ENCODE measurements at places on chromosomes 7 and 10.

GRCh38 chr7:142671506-142671905 is 77.8 kb upstream of the PRSS1 start:
- no peak for DNase-seq

DNA sequence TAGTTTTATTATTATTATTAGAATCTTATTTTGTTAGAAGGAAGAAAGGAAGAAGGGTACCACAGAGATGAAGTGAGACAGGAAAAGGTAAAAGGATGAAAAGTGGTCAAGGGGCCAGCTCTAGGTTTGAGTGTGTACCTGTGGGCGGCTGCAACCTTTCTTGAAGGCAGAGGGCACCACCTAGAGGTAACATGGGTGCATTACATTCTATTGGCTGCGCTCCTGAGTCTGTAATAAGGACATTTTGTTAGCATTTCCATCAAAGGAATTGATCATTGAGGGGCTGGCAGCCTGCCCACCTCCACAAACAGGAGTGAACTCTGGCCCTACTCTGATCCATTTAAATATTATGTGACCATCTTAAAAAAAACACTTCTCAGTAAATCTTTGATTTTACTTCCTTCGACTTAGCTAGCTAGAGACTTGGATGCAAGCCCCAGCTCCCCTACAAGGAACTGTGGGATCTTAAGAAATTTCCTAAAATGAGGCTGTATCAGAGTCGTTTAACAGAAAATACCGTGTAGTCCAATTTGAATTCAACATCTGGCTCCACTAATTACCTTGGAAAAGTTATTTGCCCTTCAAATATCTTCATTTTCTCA is 610.4 kb downstream of the IPMK start:
- DNase-seq, result peak; percentile 54

GRCh38 chr10:27448921-27449320 is 55.2 kb upstream of the RAB18 start:
- DNase-seq, result no peak

DNA sequence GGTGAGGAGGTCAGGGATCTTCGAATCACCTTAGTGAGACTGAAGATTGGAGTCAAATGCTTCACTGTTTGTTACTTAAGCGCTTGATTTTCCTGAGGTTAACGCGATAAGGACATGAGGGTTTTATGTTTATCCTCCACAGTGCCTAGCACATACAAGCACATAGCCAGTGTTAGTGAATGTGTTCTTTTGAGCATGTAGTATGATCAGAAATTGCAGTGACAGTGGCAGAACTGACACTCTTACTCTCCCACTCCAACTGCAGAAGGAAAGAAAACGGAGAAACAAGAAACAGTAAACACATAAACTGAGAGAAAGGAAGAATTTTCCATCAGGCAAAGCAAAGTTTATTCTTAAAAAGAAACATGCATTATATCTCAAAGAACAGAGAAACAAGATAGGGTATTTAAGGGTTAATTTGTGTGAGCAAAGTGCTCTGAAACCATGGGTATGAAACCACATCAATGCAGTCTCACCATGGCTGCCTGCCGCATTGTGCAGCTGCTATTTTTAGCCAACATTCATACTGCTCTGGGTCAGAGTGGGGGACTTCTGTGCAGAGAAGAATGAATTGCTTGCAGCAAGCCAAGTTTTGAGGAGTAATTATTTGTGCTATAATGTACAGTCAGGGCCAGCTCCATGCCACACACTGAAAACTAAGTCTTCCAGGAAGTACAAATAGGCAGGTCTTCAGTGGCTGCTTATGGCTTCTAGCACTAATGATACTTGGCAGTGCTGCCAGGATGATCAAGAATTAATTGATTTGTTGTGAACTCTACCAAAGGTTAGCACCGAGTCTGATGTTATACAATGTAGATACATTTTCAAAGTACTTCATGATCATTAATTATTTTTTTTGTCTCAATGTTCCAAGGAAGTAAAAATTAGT is 152.0 kb downstream of the MACC1 start:
- no peak for DNase-seq

DNA sequence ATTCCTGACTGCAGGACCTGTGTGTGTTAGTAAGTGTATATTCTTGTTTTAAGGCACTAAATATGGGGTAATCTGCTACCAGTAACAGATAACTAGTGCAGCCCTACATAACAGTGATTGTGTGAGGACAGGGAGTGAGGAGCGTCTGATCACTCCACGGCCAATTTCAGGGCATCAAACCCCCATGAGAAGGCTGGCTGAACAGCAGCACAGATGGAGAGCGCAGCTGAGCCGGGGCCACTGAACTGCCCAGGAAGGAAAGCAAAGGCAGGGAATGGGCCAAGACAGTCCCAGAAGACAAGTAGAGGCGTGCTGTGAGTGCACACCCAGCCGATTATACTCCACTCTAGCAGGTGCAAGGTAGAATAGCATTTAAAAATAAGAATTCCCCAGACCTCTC is 157.1 kb upstream of the CHST15 start:
- peak; percentile 42 for DNase-seq

DNA sequence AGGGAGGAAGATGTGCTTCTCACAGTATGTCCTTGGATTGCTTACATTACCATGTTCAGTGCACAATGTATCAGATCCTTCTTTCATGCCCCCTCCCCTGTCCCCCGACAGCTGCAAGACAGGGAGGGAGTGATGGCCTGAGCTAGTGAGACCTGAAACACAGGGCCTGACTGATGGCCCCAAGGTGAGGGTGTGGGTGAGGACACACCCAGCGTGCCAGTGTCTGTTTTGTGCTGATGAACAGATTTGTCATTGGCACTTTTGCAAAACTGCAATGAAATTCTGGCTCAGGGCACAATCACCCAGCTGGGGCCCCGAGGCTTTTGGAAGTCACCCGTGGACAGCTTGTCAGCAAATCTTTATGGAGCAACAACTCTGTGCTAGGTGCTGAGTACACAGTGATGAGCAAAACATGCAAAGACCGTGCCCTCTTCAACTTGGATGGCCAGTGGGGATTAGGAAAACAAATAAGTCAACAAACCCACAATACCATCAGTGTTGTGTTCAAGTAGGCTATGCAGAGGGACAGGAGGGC is 59.4 kb upstream of the EMX2 start:
- DNase-seq, result no peak

- no peak for DNase-seq
Measured at GRCh38 chr7:7577888-7578287, 11.2 kb downstream of the MIOS start.

DNA sequence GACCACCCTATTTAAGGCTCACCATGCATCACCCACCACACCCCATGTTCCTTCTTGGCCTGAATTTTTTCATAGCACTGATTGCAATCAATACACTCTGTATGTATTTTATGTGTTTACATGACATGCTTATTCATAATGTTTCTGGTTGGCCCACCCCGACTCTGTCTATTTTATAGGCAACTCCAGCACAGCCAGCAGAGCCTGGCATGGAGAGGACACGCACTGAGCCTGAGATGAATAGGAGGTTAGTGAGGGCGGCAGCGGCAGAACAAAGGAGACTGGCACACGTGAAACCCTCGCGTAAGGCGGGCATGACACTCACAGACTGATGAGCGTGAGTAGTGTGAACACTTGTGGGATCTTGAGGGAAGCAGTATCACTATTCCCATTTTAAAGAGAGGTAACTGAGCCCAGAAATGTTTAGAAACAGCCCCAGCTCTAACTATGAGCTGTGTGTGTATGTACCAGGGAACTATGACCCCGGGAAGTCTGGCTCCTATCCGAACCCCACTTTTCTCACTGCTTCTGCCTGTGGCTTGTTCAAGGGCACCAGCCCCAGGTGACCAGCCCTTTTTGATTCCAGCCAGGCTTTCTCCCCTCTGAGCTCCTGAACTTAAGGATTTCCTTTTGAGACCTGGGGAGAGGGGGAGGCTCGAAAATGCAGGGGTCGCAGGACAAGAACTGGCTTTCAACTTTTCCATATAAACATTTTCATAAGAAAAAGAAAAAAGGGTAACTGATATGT is 113.3 kb downstream of the ARHGAP22 start:
- no peak for DNase-seq

DNA sequence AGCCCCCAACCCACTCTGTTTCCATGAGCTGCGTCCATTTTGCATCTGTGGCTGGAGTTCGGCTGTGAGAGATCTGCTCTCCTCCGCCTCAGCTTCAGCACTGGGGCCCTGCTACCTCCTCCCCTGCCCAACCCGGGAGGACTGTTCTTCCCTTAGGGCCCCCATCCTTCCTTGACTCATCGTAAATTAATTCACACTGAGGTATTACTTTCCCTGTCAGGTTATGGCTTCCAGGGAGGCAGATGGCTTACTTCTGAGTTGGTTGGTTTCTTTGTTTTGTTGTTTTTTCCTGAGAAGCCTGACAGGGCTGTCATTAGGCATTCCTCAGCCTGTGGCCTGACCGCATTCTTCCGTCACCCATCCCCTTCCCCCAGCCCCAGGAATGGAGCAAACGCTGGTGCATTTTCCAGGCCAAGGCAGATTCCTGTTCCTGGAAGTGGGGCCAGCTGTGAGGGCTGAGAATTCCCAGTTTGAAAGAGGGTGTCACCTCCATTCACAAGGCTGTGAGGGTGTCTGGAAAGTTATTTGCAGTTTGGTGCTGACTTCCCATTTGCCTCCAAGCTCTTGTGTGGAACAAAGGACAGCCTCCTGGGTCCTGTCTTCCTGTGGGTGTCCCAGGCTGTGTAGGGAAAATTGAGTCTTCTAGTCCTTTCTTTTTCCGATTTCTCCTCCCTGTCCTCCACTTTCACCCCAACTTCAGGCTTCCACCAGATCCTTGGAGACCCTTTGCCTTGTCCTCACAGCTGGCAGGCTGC is 11.7 kb downstream of the CPA5 start:
- DNase-seq, result peak; percentile 38
